ENCODE measurements at places on chromosomes 11 and 22. TPM values are rescaled to one million over a fixed set of nuclear protein-coding genes. Genes with fewer than 3 reads are reported as not detected.

GRCh38 chr11:64970731-64971151, 1.2 kb downstream of the MAJIN start:
- no peaks in the 10 kb centered on the region for H3K36me3 ChIP-seq
- no peak for DNase-seq
- peaks cover 8% of the 10 kb centered on the region for H3K27me3 ChIP-seq

- H3K27ac ChIP-seq = peak overlapping the region; percentile 96
- H3K27me3 ChIP-seq = no peaks in the 10 kb centered on the region
- H3K36me3 ChIP-seq = peaks cover 13% of the 10 kb centered on the region
- peak; percentile 91 for DNase-seq
- peaks cover 78% of the 10 kb centered on the region for H3K4me1 ChIP-seq
- H3K4me3 ChIP-seq = peak overlapping the region; percentile 61
These were observed 13.8 kb downstream of the PHLDB1 start for GRCh38 chr11:118621071-118621783.

The APOL5 gene
- not detected for total RNA-seq

The OR5A1 gene
- not detected for total RNA-seq

DNA sequence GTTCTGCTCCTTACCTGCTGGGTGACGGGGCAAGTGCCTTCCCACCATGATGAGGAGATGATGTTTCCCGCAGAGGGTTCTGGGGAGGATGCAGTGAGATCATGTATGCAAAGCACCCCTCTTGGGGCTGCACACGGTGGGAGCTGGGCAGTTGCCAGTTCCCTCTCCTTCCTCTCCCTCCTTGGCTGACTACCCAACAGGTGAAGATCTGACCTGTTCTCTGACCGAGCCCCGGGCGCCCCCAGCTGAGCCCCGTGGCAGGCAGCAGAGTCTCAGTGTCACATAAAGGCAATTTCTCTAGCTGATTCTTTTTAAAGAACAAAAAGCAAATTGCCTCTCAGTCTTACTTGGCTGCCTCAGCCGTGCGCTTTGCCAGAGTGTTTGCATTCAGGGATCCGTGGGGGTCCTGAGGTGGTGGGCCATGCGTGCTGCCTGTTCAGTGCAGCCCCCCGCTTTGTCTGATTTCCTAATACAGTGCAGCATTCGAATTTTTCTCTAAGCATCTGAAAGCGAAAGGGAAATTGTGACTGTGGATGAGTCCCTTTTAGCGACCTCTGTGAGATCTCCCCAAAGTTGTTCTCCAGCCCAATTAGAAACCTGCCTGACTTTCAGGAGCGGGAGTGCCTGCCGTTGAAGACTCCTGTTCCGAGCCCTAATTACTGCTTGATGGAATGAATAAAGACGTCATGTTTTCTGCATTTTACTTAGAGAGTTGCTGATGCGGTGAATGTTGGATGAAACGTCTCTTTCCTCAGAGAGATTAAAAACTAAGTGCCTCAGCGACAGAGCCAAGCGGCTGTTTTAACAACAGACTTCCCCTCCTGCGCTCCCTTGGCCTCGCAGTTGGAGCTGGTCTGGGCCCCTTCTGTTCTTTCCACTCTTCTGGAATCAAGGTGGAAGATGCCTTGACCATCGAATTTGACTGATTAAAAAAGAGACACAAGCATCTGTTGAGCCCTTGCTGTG, 86.0 kb downstream of the GRIK4 start:
- H3K4me1 ChIP-seq = no peaks in the 10 kb centered on the region
- H3K27ac ChIP-seq = no peak overlapping the region
- no peaks in the 10 kb centered on the region for H3K36me3 ChIP-seq
- peaks cover 12% of the 10 kb centered on the region for H3K27me3 ChIP-seq
- DNase-seq = no peak

- no peaks in the 10 kb centered on the region for H3K36me3 ChIP-seq
- no peak for DNase-seq
- no peaks in the 10 kb centered on the region for H3K4me1 ChIP-seq
- no peaks in the 10 kb centered on the region for H3K27me3 ChIP-seq
These were observed 107.3 kb upstream of the CEP126 start for GRCh38 chr11:101807531-101807930.

GRCh38 chr22:25942856-25943411, 200.9 kb downstream of the MYO18B start:
- H3K27ac ChIP-seq = peak overlapping the region; percentile 39
- H3K36me3 ChIP-seq = no peaks in the 10 kb centered on the region
- peaks cover 21% of the 10 kb centered on the region for H3K4me1 ChIP-seq
- DNase-seq = peak; percentile 59

The FAM111B gene
- 0.15 TPM for total RNA-seq

The RAG1 gene
- 2.1 TPM for total RNA-seq

GRCh38 chr22:20276468-20276867, 8.3 kb upstream of the RTN4R start:
- DNase-seq = no peak
- H3K27me3 ChIP-seq = no peaks in the 10 kb centered on the region
- H3K36me3 ChIP-seq = no peaks in the 10 kb centered on the region
- no peak overlapping the region for H3K27ac ChIP-seq
- H3K4me1 ChIP-seq = peaks cover 6% of the 10 kb centered on the region

DNA sequence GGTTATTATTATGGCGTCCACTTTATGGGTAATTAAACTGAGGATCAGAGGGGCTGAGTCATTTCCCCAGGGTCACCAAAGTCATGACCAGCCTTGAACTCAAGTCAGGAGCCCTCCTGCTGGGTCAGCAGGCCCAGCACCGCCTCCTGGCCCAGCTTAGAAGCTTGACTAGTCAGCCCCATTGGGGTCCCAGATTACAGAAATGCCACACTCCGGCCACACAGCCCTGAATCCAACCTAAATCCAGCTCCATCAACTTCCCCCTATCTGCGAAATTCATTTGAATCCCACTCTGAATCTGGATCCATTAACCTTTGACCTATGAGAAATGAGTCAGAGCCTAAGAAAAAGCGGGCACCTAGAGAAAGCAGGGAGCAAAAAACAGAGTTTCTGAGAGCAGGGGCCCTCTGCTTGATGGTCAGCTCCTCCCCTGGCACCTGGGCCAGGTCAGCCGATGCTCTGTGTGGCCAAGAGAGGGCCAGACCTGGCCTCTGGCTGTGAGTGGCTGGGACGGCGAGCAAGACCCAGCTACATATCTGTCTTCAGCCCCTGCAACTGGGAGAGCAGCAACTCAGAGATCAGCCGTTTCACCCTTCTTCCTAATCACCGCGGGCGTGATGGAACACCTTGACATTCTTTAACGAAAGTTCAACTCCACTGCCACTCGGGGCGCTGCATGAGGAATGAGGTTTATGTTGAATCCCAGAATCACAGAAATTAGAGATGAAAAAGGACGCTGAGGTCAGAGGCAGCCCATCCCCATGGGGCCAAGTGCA, 196.1 kb downstream of the TRIM29 start:
- no peak for DNase-seq
- no peak overlapping the region for H3K4me3 ChIP-seq
- H3K27me3 ChIP-seq = peaks cover 10% of the 10 kb centered on the region
- H3K27ac ChIP-seq = no peak overlapping the region

DNA sequence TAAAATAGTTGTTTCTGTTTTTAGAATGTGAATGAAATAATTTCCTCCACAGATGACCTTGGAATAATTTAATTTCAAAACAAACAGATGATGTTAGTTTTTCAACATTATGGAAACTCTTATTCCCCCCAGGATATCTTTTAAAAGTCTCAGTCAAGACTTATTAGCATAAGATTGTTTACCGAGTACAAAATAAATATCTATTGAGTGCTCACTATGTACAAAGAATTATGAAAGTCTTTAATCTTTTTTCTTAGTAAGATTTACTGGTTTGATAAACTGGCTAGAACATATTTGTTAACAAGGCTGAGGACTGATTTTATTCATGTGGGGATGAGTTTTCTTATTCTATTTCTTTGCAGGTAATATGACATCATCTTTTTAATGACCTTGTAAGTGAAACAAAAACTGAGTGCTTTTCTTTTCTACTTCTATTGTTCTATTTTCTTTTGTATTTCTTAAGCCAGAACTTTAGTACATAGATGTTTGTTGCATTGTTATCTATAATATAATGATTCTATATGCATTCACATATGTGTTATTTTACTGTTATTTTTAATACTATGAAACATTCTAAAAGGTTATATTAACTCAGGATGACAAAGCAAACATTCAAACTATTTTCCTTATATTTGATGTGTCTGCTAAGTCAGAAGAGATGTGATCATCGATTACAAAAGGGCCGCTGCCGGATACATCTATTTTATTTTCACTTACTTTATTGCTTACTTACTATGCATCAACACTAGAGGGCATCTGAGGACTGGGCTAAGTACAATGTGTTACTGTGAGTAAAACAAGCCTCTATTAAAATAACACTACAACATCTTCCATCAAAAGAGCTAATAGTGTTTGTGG, 111.0 kb upstream of the ARHGAP42 start:
- H3K27ac ChIP-seq = no peak overlapping the region
- H3K36me3 ChIP-seq = no peaks in the 10 kb centered on the region

DNA sequence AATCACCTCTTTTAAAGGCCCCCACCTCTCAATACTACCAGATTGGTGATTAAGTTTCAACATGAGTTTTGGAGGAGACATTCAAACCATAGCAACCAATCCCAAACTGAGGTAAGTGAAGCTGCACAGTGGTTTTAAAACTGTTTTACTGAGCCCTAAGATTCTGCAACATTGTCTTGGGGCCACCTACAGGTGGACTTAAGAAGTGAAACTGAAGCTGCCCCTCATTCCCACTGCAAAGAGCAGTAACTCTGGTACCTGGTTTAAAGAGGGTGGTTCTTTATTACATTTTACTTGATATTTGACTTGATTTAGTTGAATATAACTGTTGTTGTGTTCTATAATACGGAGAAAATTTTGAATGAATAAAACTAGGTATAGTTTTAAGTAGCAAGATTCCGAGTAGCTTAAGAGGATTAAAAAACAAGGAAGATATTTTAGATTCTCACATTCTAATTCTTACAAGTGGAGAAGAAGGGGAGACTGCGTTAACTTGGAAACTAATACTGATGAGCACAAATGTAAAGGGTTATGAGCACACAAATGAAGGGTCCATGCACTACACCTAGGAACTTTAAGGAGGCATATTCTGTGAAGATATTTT, 26.7 kb downstream of the SYT9 start:
- no peaks in the 10 kb centered on the region for H3K4me1 ChIP-seq
- no peaks in the 10 kb centered on the region for H3K36me3 ChIP-seq
- H3K27ac ChIP-seq = no peak overlapping the region
- H3K27me3 ChIP-seq = peaks cover 5% of the 10 kb centered on the region

- no peak overlapping the region for H3K27ac ChIP-seq
- H3K4me1 ChIP-seq = no peaks in the 10 kb centered on the region
- H3K36me3 ChIP-seq = no peaks in the 10 kb centered on the region
- no peak overlapping the region for H3K4me3 ChIP-seq
These were observed 18.2 kb downstream of the CALCA start for GRCh38 chr11:14953904-14954303.

- DNase-seq = no peak
- H3K36me3 ChIP-seq = no peaks in the 10 kb centered on the region
- peaks cover 8% of the 10 kb centered on the region for H3K4me1 ChIP-seq
- H3K27me3 ChIP-seq = no peaks in the 10 kb centered on the region
- H3K27ac ChIP-seq = no peak overlapping the region
These were observed 5.3 kb upstream of the AKIP1 start for GRCh38 chr11:8905528-8906165.

The RTN4RL2 gene
- 0.38 TPM for total RNA-seq

The CD82 gene
- 32.0 TPM for total RNA-seq

The COMT gene
- total RNA-seq = 95.7 TPM

- DNase-seq = no peak
- no peak overlapping the region for H3K4me3 ChIP-seq
- H3K36me3 ChIP-seq = no peaks in the 10 kb centered on the region
- peaks cover 4% of the 10 kb centered on the region for H3K4me1 ChIP-seq
These were observed 11.1 kb downstream of the CCKBR start for GRCh38 chr11:6270584-6271246.

- no peak overlapping the region for H3K4me3 ChIP-seq
- no peak overlapping the region for H3K27ac ChIP-seq
- H3K36me3 ChIP-seq = no peaks in the 10 kb centered on the region
- peaks cover 8% of the 10 kb centered on the region for H3K4me1 ChIP-seq
These were observed 34.2 kb downstream of the MRGPRD start for GRCh38 chr11:68946416-68947090.

The GAB4 gene
- total RNA-seq = not detected

DNA sequence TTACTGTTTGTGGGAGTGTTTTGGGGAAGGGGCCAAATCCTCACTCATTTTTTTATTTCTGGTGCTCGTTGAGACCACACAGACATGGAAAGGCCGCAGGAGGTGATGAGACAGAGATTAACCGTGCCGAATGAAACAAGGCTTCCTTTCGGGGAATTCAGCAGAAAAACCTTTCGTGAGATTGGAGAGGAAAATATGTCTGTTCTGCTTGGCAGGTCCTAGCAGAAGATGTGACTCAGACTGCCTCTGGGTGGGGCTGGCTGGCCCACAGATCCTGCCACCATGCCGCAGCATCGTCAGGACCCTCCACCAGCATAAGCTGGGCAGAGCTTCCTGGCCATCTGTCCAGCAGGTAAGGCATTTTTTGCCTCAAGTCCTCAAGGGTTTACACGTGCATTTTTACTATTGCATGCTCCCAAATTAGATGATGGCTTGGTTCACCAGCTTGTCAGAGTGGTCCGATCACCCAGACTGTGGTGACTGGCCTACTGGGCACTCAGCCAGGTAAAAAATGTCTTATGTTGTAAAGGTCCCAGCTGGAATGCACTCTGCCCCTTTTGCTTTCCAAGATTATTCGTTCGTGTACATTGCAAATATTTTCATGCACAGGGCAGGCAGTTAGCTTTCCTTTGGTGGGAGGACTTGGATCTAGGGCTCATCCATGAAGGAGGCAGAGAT, 1.5 kb downstream of the DDB2 start:
- peaks cover 19% of the 10 kb centered on the region for H3K4me1 ChIP-seq
- peaks cover 34% of the 10 kb centered on the region for H3K36me3 ChIP-seq
- DNase-seq = peak; percentile 28
- H3K27me3 ChIP-seq = no peaks in the 10 kb centered on the region
- peak overlapping the region; percentile 80 for H3K27ac ChIP-seq

The ACR gene
- total RNA-seq = 0.28 TPM

GRCh38 chr11:50155508-50155907, 122.8 kb downstream of the OR4C45 start:
- H3K27me3 ChIP-seq = no peaks in the 10 kb centered on the region
- no peaks in the 10 kb centered on the region for H3K36me3 ChIP-seq
- no peaks in the 10 kb centered on the region for H3K4me1 ChIP-seq
- no peak for DNase-seq
- no peak overlapping the region for H3K27ac ChIP-seq
